Hippocampal formation (tissue), 2 donors: ENCODE measurements at places on chromosomes 2 and 18.

DNA sequence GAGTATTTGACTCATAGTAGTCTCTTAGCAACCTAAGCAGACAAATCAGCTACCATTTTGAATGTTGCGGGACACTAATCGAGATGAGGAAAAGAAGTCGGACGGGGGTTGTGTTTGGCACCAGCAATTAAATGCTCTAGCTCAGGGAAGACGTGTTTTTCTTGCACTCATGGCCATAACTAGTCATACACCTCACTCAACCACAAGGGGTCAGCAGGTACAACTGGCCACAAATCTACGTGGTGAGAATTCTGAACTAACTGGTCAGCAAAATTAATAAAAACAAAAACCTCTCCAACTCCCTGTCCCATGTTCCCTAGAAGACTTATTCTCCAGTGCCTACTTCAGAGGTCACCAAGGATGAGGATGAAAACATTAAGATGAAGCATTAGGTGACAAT lies 1467.8 kb downstream of the DPP10 start:
- no peak for DNase-seq

GRCh38 chr18:32391126-32391525 lies 79.6 kb downstream of the GAREM1 start:
- DNase-seq: no peak

DNA sequence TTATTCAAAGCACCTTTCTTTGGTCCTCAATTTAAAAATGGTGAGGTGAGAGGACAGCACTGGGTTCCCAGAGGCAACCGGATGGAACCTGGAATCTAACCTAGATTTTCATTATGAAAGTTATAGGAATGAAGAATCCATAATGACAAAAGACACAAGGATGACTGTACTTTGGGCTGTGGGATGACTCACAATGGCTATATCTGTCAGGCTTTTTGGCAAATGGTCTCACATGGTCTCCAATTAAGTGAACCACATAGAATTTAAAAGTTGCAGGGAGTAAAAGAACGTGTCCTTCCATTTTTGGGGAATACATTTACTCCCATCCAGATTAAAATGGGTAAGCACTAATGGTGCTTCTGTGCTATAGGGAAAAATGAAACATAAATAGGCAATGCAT lies 31.8 kb upstream of the LYPD1 start:
- DNase-seq: no peak

- no peak for DNase-seq
Measured at GRCh38 chr2:221309892-221310583, 262.1 kb downstream of the EPHA4 start.
